ENCODE measurements at places on chromosomes 11 and 22. TPM values are rescaled to one million over a fixed set of nuclear protein-coding genes. Genes with fewer than 3 reads are reported as not detected.

The RBM4 gene
- 181 TPM for polyA plus RNA-seq

DNA sequence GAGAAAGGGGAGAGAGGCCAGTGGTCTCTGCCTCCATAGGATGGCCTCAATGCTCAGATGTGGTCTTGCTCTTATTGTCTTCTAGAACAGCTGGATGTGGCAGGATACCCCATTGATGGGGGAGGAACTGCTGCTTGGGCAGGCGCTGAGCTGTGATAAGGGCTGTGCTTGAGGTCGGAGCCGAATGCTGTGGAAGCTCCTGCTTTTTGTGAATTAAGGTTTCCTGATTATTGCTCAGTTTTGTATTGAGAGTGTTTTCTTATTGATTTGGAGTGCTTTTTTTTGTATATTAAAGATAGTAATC is 57.2 kb downstream of the CABIN1 start:
- no peak for DNase-seq

- DNase-seq, result no peak
Measured at GRCh38 chr22:36334081-36334820, 53.5 kb downstream of the MYH9 start.

DNA sequence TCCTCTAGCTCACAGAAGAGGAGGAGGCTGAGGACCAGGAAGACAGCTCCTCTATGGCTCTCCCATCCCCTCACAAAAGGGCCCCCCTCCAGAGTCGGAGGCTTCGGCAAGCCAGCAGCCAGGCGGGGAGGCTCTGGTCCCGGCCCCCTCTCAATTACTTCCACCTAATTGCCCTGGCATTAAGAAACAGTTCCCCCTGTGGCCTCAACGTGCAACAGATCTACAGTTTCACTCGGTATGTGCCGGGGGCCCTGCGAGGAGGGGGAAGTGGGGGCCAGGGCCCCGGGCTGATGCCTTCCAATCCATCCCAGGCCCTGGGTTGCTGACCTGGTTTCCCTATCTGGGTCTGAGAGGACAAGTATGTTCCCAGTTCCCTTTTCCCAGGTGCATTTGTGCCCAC is 7.9 kb downstream of the FOXR1 start:
- no peak for DNase-seq

DNA sequence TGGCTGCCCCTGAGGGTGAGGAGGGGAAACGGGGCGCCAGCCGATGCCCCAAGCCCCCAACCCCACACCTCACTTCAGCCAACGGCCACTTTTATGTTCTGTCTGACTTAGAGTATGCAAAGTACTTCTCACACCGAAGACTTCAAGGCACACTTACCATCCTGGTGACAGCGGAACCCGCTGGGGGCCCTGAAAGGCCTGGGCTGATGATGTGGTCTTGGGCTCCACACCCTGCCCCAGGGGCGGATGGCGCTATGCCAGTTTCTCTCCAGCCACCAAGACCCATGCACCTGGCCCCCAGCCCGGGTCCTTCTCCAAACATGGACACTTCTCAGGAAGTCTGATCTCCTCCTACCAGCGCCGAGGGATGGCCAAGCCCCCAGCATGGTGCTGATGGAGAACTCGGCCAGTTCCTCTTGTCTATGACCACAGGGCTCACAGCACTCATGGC is 175.4 kb downstream of the CTTN start:
- DNase-seq, result no peak

- no peak for DNase-seq
Measured at GRCh38 chr11:126914941-126915340, 85.6 kb downstream of the KIRREL3 start.

The HIC2 gene
- 0.70 TPM for polyA plus RNA-seq

The EMID1 gene
- polyA plus RNA-seq, result not detected

GRCh38 chr11:20618083-20618482 is 18.7 kb downstream of the SLC6A5 start:
- DNase-seq, result no peak

DNA sequence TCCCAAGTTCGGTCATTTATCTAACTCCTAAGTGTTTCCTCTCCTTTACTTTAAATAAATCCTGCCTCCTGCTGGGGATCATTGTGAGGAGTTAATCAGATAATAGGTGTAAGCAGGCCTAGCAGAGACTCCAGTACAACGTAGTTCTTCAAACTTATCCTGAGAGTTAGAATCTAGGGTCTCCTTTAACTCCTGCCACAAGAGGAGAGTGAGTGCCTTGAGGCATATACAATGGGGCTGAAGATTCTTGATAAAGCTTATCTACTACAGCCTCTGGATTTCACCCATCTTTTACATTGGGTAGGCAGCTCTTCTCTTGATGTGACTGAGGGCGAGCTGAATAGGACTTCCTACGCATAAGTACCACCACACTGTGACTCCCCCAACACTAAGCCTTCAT is 3.1 kb upstream of the GALNT18 start:
- DNase-seq, result no peak

- DNase-seq, result no peak
Measured at GRCh38 chr11:47314992-47315391, 37.5 kb downstream of the MYBPC3 start.

The MOV10L1 gene
- polyA plus RNA-seq, result not detected

The OR52I1 gene
- polyA plus RNA-seq, result not detected

GRCh38 chr22:42343531-42344081 is 73.2 kb upstream of the TCF20 start:
- no peak for DNase-seq

All from mammary epithelial cell (primary cell).